ENCODE measurements at places on chromosomes 6 and 20.

GRCh38 chr20:63662813-63663189 is 4.7 kb downstream of the RTEL1 start:
- no peak for DNase-seq

- peak; percentile 37 for DNase-seq
Measured at GRCh38 chr6:115838763-115839401, 221.8 kb downstream of the FRK start.

DNA sequence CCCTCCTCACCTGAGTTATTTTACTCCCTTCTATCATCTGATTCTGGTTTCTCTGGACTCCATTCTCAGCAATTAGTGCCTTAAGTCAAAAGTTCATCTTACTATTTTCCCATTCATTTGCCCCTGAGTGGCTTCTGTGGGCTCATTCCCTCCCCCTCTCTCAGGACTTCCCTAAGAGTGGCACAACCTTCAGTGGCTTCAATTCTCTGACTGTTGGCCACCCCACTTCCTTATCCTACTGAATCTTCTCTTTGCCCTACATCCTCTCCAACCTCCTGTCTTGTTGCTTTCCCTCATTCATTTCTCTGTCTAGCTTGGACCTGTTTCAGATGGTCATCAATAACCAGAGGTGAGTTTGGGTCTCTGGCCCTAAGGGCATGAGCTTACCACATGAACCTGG is 61.1 kb upstream of the GLP1R start:
- DNase-seq, result no peak

DNA sequence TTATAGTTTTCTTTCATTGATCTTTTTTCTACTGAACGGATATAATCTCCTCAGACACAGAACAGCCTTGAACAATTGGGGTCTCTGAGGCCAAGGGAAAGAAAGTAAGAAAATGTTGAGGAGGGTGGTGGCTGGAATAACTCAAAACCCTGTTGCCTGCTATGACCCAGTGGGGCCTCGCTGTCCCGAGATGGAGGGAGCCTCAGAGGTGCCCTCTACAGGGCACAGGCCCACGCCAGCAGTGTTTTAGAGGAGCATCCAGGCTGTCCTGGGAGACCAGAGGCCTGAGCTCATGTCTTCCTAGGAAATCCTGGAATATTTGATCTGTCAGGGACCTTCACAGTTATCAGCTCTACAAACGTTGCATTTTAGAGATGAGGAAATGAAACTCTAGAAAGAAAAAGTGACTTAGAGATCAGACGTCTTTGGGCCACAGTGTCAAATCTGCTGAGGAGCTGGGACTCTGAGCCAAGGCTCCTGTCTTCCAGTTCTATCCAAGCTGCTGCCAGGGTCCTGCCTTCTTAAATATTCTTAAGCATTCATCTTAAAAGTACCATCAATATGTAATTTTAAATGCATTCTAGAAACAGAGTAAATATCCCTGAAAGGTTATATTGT is 26.3 kb downstream of the ALDH5A1 start:
- DNase-seq, result peak; percentile 60

- DNase-seq, result no peak
Measured at GRCh38 chr6:10621847-10622246, 72.6 kb downstream of the C6orf52 start.

- no peak for DNase-seq
Measured at GRCh38 chr20:59324521-59325141, 24.2 kb downstream of the EDN3 start.

GRCh38 chr6:33790379-33790778 is 1.4 kb upstream of the LEMD2 start:
- DNase-seq, result no peak

- no peak for DNase-seq
Measured at GRCh38 chr20:33301192-33301930, 18.3 kb downstream of the BPIFB1 start.

- no peak for DNase-seq
Measured at GRCh38 chr6:163738725-163739407, 324.3 kb downstream of the QKI start.

DNA sequence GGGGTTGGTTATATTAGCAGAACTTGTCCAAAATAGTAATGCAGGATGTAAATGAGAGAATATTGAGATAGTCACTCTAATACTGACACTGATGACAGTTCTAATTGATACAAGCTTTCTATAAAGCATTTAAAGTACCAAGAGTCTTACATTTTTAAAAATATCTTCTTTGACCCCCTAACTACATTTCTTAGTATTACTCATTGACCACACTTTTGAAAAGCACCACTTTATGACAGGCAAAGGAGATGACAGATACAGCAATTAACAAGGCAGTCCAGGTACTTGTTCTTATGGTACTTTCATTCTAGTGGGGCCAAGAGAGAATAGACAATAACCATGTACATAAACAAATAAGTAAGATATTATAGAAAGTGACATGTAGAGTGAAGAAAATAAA is 139.4 kb upstream of the EYA4 start:
- DNase-seq, result no peak

- no peak for DNase-seq
Measured at GRCh38 chr6:5665667-5666066, 341.1 kb downstream of the NRN1 start.

DNA sequence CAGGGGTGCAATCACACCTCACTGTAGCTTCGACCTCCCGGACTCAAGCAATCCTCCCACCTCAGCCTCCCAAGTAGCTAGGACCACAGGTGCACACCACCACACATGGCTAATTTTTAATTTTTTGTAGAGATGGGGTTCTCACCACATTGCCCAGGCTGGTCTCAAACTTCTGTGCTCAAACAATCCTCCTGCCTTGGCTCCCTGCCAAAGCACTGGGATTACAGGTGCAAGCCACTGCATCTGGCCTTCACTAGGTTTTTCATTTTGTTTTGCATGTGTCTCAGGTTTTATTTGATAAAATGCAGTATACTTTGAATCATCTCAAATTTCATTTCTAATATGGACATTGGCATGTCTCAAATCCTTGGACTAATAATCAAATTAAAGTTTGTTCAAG is 98.7 kb downstream of the SLC16A10 start:
- DNase-seq, result no peak

- DNase-seq, result no peak
Measured at GRCh38 chr6:131678442-131678841, 22.8 kb downstream of the OR2A4 start.

- DNase-seq, result no peak
Measured at GRCh38 chr6:132843316-132844035, 29.1 kb downstream of the RPS12 start.

GRCh38 chr6:159594750-159595117 is 98.3 kb downstream of the SOD2 start:
- no peak for DNase-seq

- no peak for DNase-seq
Measured at GRCh38 chr6:110354153-110354552, 4.0 kb downstream of the METTL24 start.

DNA sequence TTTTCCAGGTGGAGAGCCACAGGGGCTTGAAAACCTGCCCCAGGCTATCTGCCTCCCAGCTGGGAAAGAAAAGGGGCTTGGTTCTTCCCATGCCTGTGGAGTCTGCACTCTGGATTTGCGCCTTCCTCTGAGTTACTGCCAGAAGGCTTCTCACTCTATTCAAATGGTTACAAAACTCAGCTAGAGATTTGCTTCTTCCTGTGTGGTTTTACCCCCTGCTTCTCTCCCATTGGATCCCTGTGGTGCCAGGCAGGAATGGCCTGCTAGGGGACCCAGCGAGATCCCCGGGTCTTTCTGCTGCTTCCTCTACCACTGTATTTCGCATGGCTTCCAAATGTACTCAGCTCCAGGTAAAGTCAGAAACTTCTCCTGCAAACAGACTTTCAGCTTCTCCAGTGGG is 192.0 kb upstream of the HS3ST5 start:
- DNase-seq, result no peak

- DNase-seq, result no peak
Measured at GRCh38 chr6:36246506-36247268, 23.2 kb upstream of the PNPLA1 start.

GRCh38 chr6:153858529-153858928 is 180.5 kb upstream of the OPRM1 start:
- DNase-seq, result no peak

- DNase-seq, result no peak
Measured at GRCh38 chr6:77656999-77657764, 4.3 kb downstream of the MEI4 start.

DNA sequence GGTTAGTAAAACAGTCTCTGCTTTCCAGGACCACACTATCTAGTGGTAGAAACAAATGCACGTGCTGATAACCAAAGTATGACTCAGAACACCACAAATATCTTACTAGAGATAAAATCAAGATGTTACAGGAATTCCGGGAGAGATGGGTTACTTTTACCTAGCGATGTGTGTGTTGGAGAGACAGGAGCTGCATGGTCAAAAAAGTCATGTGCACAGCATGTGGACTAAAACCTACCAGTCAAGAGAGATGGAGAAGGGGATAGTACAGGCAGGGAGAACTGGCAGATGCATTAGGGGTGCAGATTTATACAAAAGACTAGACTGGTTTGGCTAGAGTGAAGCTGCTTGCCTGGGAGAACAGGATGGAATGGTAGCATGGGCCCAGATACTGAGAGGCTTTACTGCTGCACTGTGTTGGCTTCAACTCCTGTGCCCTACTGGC is 75.3 kb upstream of the MRAP2 start:
- no peak for DNase-seq

DNA sequence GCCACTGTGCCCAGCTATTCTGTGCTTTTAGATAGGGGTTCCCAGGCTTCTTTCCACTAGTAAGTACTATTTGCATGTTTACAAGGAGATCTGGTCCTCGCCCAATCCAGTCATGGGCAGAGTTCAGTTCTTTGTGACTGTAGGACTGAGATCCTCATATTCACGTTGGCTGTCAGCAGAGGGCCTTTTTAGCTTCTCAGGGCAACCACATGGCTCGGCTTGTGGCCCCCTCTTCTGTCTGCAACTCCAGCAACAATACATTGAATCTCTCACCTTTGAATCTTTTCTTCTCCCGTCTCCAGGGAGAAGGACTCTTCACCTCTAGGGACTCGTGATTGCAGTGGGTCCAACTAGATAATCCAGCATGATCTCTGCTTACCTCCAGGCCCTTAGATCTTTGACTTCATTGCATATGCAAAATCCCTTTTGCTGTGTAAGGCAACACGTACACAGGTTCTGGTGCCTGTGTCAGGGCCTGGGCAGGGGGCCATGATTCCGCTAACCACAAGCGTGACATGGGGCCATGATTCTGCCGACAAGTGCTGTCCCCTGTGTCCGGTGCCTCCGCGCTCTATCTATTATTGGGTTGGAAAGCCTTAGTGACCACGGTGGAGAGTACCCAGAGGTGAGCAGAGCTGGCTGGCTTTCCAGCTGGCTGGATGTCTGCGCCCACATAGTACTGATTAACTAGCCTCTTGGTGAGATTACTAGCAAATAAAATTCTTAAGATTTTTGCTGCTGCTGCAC is 5.1 kb downstream of the CCR6 start:
- no peak for DNase-seq

DNA sequence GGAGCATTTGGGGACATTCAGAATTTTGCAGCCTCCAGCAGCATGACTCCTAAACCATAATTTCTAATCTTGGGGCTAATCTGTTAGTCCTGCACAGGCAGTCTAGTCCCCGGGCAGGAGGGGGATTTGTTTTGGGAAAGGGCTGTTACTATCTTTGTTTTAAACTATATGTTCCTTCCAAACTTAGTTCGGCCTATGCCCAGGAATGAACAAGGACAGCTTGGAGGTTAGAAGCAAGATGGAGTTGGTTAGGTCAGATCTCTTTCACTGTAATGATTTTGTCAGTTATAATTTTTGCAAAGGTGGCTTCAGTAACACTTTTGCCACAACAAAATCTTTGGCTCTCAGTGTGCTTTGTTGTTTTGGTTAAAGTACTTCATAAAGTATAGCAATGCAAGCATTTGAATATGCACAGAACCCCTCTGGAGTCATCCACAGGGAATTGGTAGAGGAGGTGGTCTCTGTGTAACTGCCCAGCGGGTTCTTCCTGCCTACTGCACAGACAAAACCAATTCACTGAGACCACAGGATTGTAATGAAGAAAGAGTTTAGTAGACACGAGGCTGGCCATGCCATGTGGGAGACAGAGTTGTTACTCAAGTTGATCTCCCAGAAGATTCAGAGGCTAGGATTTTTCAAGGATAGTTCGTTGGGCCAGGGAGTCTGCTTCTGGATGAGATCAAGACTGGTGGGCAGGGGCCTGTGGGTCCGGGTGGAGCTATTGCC is 224.1 kb upstream of the MYLIP start:
- DNase-seq, result no peak

DNA sequence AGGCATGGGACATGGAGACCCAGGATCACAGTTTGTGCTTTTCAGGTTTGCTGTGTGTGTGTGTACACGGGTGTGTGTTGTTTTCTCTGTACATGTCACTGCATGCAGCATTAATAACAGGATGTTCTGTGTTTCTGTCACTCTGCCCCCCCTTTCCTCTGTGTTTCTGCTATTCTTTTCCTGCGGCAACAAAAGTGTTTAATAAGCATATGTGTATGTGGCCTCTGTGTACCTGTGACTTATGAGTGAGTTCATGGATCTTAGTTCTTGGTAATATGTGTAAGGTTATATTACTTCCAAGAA is 9.8 kb downstream of the SYNGAP1 start:
- no peak for DNase-seq

- DNase-seq, result no peak
Measured at GRCh38 chr20:49426873-49427272, 55.6 kb downstream of the KCNB1 start.

- DNase-seq, result no peak
Measured at GRCh38 chr20:43167615-43168014, 22.1 kb downstream of the PTPRT start.
